ENCODE measurements at places on chromosomes 4 and X.

GRCh38 chr4:186981161-186981560 lies 257.5 kb upstream of the FAT1 start:
- DNase-seq: no peak

DNA sequence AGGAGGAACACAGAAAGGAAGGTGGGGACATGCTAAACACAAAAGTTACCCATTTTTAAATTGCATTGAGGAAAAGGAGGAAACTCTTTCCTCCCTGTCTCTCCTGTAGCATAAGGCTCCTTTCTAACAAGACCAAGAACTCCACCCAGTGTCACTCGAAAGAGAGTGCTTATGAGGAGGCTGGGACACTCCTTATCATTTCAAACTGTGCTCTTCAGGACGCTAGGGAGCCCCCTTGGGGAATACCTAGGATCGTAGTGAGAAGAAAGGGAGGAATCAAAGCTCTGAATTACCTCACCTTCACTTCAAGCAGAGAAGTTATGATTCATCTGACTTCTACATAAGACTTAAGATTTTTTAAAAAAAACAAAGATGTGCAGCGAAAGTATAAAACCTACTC lies 65.5 kb downstream of the F9 start:
- DNase-seq: no peak

DNA sequence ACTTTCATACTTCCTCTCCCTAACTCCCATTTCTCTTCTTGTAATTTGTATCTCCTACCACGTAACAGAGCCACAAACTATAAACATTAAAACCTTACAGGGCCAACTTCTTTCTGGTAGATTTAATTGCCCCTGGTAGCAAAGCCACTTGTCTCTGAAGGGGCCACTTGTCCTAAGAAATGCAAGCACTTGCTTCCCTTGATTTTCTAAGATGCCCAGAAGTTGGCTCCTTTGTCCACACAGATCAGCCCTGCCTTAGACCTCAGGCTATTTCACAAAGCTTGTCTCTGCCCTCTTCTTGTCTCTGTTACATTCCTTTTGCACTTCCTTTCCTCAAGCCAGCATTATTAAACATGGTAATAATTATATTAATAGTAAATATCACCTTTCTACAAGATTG lies 80.6 kb upstream of the CXXC4 start:
- DNase-seq: no peak

DNA sequence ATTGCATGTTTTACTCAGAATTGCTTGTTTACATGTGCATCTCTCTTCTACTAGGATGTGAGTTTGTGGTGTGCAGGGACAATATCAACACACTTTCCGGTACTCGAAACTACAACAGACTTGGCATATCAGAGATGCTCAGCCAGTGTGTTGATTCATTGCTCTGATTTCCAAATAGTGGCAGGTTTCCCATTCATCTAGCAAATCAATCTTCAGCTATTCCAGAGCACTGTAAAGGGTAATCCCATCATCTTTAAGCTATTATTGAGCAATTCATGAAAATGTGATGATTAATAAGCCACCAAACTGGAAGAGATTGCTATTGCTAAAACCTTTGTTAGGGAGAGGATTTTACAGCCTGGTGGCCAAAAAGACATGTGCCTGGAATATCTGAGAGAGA lies 574.2 kb upstream of the CPEB2 start:
- no peak for DNase-seq

GRCh38 chr4:17134565-17134964 lies 236.1 kb upstream of the LDB2 start:
- DNase-seq: no peak

DNA sequence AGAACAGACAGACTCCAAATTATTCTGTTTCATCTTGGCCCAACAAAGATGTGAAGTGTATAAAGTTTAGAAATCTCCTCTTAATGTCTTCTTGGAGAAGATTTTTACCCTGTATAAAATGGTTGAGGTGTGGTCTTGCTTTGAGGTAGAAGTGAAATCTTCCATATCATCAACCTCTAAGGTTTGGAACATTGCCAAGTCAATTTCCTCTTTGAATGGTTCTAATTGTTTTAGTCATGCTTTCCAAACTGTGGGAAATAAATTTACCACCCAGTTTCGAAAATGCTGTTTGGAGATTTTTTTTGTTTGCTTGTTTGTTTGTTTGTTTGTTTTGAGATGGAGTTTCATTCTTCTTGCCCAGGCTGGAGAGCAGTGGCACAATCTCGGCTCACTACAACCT lies 174.1 kb upstream of the ADAMTS3 start:
- no peak for DNase-seq

GRCh38 chrX:38106991-38107655 lies 100.8 kb downstream of the SYTL5 start:
- DNase-seq: no peak

GRCh38 chrX:46710927-46711623 lies 47.8 kb downstream of the SLC9A7 start:
- no peak for DNase-seq

- no peak for DNase-seq
These were observed 35.6 kb downstream of the GEMIN8 start for GRCh38 chrX:13994104-13994503.

GRCh38 chr4:12446256-12446655 lies 1017.6 kb upstream of the HS3ST1 start:
- DNase-seq: no peak

DNA sequence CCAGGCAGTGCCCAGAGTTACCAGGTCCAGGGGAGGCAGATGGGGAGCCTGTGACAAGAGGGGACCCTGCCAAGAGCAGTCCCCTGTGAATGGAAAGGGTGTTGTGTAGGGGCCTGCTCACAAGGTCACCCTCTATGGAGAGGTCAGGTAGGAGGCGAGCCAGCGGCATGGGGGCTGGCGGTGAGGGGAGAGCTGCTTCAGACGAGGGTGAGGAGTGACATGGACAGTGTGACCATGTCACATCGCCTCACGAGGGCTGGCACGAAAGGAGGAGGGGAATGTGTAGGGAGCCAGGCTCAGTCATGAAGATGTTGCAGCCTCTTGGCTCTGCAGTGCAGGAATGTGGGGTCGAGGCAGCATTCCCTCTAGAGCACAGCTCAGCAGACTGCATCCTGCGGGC lies 29.6 kb downstream of the CLCN4 start:
- no peak for DNase-seq

GRCh38 chr4:17397611-17398010 lies 114.3 kb downstream of the QDPR start:
- no peak for DNase-seq

DNA sequence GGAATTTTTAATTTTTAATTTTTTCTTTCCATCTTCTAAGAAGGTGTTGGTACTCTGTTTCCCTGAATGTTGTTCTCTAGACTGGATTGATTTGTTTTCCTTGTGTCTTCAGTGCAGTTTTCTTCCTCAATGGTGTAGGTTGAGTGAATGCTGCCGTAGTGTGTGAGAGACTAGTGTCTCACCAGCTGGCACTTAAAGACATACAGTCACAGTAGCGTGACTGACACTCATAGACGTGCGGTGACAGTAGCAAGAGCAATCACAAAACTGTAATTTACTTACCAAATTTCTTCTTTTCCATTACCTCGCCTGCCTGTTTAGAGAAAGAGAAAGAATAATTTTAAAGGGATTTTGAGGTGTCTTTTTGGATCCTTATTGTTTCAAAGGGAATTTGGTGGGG lies 21.4 kb upstream of the PGM2 start:
- no peak for DNase-seq

- no peak for DNase-seq
These were observed 1616.1 kb downstream of the C4orf33 start for GRCh38 chr4:130712038-130712437.

- DNase-seq: no peak
These were observed 45.4 kb upstream of the STIM2 start for GRCh38 chr4:26815199-26815598.

GRCh38 chrX:9127986-9128385 lies 94.1 kb upstream of the FAM9B start:
- no peak for DNase-seq

GRCh38 chr4:88706574-88706973 lies 8.9 kb upstream of the NAP1L5 start:
- peak; percentile 55 for DNase-seq

DNA sequence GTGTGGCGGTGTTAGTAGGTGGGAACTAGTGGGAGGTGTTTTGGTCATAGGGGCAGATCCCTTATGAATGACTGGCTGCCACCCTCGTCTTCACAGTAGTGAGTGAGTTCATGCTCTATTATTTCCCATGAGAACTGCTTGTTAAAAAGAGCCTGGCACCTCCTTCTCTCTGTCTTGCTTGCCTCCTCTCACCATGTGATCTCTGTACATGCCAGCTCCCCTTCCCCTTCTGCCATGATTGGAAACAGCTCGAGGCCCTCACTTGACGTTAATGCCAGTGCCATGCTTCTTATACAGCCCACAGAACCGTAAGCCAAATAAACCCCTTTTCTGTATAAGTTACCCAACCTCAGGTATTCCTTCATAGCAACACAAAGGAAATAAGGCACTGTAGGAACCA lies 21.7 kb downstream of the PNMA6F start:
- no peak for DNase-seq

GRCh38 chr4:61934198-61934597 lies 734.1 kb downstream of the ADGRL3 start:
- no peak for DNase-seq

DNA sequence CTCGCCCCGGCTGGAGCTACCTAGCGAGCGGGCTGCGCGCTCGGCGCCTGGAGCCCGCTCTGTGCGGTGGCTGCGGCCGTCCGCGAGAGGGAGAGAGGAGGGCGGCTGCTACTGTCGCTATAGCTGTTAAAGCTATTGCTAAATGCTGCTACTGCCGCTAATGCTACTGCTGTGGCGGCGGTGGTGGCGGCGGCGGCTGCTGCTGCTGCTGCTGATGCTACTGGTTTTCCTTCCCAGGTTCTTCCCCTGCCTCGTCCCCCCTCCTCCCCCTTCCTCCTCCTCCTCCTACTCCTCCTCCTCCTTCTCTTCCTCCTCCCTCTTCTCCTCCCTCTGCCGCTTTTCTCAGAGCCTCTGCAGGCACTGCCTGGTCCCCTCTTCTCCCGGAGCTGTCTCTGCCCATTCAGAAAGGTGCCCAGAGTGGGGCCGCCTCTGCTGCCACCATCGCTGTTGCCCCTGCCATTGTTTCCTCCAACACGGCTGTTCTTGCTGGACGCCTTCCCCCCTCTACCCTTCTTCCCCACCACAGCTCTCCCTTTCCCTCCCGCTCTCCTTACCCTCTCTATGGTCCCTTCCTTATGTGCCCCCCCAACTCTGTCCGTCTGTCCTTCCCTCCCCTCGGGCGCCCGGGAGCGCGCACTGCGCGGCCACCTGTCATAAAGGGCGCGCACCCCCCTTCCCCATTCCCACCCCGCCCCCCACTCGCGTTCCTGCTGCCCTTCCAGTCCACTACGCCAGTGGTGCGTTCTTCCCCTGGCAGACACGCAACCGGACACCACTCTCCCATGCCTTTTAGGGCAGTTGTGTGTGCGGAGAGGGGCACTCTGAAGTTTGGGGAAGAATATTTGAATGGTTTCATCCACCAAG lies at the start of gene NEXMIF:
NEXMIF (minus strand) TSS at position 228 of the 864 bp plus-strand sequence.
- no peak for DNase-seq

DNA sequence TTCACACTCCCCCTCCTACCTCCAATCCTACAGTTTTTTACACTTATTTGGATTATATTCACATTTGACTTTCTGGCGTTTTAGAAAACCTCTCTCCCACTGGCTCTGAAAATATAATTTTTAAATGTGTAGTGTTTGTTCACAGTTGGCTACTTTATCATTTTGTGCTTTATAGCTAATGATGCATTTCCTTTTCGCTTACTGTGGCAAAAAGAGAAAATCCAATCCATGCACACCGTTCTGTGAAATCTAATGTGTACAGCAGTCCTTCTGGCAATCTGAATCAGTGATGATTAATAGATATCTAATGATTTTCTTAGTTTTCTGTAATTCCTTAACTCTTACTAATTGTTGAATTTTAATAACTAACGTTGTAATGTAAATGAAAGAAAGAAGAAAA lies 271.5 kb downstream of the ARAP2 start:
- DNase-seq: no peak

DNA sequence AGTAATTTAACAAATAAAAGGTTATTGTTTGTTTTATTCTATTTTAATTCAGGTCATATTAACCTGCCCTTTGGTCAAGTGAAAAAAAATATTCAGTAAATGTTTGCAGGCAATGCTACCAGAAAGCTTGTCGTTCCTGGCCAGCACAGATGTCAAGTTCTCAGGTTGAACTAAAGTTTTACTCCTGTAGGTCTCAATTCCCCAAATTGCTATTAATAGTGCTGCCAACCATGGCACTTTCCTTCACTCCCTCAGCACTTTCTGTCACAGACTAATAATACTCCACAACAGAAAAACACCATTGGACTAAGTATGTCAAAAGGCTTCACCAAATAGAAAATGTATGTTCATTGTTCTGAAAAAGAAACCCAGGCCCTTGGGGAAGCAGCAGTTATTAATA lies 79.2 kb upstream of the C4orf54 start:
- no peak for DNase-seq
